ENCODE measurements at places on chromosomes 2 and 18.
A peak's percentile ranks its signal among the peaks of the same experiment; 100 is the strongest.

DNA sequence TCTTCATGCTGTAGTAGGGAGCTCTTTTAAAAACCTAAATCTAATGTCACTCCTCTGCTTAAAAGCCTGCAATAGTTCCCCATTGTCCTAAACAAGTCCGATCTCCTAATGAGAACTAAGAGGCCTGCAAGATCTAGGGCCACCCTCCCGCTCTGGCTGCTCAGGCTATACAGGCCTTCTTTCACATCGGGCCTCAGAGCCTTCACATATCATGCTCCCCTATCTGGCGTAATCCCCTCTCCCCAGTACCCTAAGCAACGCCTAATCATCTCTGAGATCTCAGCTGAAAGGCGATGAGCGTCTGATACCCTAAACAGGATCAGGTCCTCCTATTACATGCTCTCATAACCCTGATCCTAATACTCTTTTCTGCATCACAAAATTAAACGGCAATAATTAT, 1.9 kb downstream of the MAP4K3 start:
- DNase-seq, result no peak

GRCh38 chr2:112481528-112482233, at the start of gene TTL:
TSS of gene TTL (plus strand) at chr2:112482156. CDS start at chr2:112482345, 189 bp downstream.
- DNase-seq, result peak; percentile 84

DNA sequence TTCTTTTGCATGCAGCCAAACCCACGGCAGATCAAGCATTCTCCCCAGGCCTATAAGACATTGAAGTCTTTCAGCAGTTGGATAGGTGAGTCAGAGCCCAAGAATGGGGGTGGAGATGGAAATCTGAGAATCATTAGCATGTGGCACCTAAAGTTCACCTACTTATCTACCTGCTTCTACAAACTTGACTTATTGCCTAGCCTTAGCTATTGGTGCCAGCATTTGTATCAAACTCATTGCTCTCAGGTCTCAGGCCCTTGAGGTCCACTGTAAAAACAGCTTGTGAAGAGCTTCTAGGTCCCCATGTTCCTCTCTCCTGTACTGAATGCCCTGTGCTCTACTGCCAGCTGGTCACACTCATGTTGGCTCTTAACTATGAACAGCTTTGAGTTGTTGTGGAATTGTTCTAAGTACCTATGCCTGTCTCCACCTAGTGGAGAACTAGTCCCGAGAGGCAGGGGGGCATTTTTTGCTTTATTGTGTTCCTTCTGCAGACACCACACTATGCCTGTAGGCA, 278.4 kb upstream of the SPRED2 start:
- DNase-seq, result no peak

GRCh38 chr2:203167751-203168150, 71.1 kb upstream of the CYP20A1 start:
- no peak for DNase-seq

DNA sequence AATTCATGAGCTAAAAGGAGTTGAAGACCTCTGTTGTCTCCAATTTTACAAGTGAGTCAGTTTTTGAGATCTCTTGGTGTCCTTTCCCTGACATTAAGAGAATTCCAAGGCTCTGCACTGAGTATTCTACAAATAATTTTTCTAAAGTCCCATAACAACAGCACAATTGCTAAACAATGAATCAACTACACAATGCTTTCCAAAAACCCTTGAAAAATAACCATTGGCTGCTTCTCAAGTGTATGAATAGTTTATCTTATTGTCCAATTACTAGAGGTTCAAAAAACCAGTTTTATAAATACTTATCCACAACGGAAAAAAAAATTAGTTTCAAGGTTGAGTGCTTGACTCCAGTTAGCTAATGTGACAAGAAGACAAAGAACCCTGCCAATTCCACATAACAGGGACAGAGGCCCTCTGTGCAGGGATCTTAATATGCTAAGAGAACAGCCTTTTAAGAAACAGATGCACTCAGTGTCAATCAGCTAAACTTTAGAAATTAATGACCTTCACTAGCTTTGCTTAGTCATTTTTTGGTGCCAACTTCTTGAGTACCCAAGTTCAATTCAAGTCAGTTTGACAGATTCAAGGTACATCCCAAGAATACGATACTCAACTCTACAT, 266.6 kb upstream of the CYP26B1 start:
- DNase-seq, result no peak
